ENCODE measurements at places on chromosomes 2 and 18.

DNA sequence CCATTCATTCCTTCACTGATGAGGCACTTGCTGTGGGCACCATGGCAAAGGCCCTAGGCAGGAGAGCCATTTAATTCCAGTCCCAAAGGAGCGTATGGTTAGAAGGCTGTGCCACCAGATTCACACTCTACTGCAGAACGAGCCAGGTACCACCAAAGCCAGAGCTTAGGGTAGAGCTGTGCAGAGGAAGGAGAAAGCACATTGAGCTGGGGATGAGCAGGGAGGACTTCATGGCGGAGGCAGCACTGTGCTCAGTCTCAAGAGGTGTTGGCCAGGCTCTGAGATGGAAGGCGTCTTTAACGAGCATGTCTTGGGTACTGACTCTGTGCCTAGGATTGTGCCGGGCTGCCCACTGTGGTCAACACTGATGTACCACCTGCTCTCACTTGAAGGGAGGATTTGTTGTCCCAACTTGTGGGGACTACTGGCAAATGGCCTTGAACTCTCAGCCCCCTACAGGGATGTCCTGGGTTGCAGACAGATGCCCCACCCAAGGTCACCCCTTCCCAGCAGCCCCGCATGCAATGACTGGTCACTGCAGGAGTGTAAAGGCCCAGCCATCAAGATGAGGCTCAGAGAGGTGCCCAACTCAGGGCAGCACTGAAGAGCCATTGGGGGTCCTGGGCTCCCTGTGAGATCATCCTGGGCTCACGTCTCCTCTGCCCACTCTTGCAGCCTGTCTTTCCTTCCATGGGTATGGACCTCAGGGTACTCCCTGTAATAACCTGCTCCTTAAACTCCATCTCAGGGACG, 251.4 kb downstream of the GLI2 start:
- DNase-seq = no peak

DNA sequence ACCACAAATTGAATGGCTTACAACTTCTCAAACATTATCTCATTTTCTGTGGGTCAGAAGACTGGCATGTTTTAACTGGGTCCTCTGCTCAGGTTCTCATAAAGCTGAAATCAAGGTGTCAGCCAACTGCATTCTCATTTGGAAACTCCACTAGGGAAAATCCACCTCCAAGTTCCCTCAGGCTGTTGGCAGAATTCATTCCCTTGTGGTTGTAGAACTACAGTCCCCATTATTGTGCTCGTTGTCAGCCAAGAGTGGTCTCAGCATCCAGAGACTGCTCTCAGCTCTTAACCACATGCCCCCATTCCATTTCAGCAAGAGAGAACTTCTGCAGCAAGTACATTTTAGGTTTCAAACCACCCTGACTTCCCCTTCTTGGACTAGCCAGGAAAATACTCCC, 12.2 kb downstream of the NOL4 start:
- DNase-seq = no peak

DNA sequence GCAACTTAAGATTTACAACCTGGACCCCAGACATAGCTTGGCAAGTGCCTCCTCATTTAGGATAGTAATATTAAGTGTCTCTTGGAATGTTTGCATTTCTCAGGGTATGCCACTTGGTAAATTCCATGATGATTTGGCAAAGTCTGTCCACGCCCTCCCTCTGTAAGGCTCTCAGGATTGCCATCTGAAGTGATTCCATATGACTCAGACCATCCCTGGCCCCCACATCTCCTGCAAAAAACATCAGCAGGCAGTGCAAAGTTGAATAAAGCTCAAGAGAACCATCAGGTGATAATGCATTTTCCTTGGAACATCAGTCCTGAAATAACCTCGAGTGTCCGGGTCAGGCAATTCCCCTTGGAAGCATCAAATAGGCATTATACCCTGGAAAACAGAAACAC, 27.1 kb upstream of the PIEZO2 start:
- no peak for DNase-seq

GRCh38 chr2:202037086-202037485, 3.4 kb downstream of the FZD7 start:
- DNase-seq = no peak

GRCh38 chr2:20091305-20091991, 40.0 kb upstream of the LAPTM4A start:
- no peak for DNase-seq

DNA sequence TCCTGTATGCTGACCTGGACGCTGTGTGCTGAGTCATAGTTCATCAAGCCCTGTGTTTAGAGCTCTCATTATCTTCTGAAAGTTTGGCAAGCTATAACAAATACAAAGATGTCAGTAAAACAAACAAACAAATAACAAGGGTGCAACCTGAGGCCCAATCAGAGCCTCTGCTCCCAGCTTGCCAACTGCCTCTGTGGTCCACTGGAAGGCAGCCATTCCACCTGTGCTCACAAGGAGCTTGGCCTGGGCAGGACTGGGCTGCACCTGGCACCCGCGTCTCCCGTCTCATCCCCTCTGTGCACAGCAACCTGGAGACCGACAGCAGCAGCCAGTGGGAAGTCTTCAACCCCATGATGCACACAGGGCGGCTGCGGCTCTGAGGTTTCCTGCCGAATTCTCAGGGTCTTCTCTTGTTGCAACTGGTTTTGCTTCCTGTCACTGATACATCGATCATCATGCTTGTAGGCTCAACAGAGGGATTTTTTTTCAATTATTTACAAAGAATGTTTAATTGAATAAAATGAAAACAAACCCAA, 97.8 kb downstream of the TMEM18 start:
- no peak for DNase-seq

- no peak for DNase-seq
Measured at GRCh38 chr18:35451916-35452315, 45.8 kb downstream of the INO80C start.

DNA sequence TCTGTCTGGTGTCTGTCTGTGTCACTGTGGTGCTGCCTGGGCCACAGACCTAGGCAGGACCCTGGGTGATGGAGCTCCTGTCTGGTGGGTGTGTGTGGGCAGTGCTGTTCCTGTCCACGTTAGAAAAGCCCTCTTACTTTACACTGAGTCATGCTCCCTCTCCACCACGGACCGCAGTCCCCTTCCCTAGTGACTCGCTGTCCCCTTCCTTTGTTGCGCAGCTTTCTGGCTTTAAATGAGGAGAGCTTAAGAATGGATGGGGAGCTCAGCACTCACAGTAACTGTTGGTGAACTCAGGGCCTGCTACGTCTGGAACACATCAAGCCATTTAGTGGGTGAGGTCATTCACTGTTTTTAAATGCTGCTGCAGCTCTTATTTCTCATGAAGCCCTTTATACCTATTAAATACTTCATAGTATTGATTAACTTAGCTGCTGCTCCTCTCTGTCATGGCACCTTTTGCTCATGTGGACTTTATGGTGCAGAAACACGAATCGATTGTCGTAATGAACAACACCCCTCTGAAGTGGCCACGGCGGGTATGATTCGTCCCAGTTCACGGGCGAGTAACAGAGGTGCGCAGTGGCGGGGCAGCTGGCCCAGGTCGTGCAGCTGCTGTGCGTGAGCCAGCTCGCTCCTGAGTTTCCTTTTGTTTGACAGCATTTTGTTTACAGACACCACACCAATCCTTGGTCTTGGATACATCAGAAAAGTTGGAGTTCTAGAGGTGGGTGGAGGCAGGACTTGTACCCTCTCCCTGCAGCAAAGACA, 100.4 kb downstream of the LDLRAD4 start:
- no peak for DNase-seq

DNA sequence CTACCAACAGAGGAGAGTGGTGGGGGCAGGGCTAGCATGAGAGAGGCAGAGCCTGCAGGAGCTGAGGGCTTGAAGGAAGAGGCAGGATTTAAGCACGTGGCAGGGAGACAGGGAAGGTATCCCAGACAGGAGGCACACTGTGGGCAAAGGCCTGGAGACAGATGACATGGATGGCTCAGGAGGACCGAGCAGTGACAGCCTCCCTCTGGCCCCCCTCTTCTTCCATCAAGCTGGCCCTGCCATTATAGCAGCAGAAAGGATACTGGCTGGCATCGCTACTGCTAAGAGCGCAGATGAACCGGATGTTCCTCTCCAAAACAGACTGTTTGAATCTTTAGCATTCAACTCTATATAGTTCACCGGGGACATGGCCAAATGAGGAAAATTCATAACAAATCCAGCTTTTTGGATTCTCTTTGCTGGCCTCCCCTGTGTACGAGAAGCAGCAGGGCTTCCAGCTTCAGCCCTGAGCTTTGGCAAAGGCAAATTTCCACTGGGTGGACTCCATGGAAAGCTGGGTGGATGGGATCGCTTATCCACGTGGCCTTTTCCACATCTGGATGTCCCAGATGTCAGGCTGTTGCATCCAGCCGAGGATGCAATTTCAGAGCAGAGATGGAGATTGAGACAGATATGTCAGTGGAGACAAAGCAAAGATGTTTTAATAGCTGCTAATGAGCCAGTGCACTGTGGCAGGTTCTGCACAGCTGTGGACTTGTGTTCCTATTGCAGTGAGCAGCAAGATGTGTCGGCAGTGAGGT, 36.2 kb downstream of the CAPN13 start:
- DNase-seq = no peak

- no peak for DNase-seq
Measured at GRCh38 chr2:237927986-237928385, 38.8 kb upstream of the UBE2F start.

DNA sequence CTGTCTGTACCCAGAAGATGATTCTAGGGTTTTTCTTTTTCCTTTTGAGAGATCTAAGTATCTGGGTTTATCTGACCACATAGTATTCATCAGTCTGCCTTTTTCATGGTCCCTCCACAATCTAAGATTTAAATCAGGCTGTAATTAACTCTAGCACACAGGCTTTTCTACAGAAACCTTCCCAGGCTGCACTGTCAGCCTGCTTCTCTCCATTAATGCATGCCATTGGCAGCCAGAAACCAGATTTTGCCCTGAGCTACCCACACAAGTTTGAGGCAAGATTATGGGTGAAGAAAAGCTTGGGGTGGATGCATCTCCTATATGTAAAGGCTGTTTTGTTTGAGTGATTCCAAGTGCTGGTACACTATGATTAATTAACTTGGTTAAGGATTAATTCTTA, 45.7 kb upstream of the EML4 start:
- DNase-seq = no peak

GRCh38 chr2:34242763-34243123, 643.6 kb upstream of the FAM98A start:
- no peak for DNase-seq

- no peak for DNase-seq
Measured at GRCh38 chr2:85668009-85668856, at the start of gene SFTPB. SFTPB (minus strand) TSS chr2:85668199; CDS start chr2:85668183, 16 bp downstream.

- no peak for DNase-seq
Measured at GRCh38 chr2:191280834-191281756, 35.9 kb downstream of the MYO1B start.

DNA sequence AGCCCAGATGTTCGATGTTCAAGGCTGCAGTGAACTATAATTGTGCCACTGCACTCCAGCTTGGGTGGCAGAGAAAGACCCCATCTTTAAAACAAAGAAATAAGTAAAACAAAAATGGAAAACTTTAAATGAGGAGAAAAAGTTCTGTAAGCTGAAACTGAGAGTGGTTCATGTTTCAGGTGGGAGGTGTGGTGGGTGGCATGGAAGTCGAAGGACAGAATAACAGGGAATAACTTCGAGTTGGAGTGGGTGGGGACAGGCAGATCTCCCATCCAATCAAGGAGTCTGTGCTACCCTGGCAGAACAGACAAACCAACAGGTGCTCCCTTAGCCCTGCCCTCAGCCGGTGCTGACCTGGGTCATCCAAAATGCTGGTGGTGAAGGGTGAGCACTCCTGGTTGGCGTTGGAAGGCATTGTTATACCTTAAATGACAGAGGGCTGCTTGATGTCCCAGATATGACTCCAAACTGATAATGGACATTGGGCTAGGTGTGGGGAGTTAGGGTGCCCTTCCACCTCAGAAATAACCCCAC, 328.4 kb downstream of the DYSF start:
- DNase-seq = no peak

GRCh38 chr18:77899972-77900754, 650.5 kb downstream of the GALR1 start:
- DNase-seq = no peak

DNA sequence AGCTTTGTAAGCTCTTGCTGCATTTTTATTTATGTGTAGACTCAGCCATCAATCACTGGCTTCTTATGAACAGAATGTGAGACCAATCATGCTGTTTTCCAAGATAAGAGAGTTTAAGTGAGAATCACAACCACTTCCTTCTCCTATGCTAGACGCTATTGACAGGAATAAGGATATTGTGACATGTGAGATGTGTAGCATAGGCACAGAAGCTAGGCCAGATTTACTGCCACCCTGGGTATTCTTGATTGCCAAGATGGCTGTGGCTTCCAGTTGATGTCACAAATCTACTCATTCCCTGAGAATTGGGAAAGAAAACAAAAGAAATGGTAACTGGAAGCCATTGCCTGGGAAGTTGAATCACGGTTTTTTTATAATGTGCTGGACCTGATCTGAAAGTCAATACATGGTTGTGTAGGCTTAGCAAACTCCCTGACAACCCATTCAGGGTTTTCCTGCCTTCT, 49.9 kb downstream of the RAB27B start:
- no peak for DNase-seq

GRCh38 chr2:212535996-212536816, 2.4 kb downstream of the ERBB4 start:
- DNase-seq = no peak

- DNase-seq = no peak
Measured at GRCh38 chr2:152303951-152304350, 31.0 kb upstream of the FMNL2 start.

GRCh38 chr2:107719141-107719540, 107.6 kb upstream of the RGPD4 start:
- no peak for DNase-seq

GRCh38 chr2:217997510-217997909, 5.3 kb downstream of the TNS1 start:
- DNase-seq = no peak

All from stimulated activated CD8-positive, alpha-beta memory T cell treated with anti-CD3 and anti-CD28 coated beads, Interleukin-15, amount 100 ng/mL, for 1 hour (primary cell).